ENCODE measurements at places on chromosomes 12 and 14.
A peak's percentile ranks its signal among the peaks of the same experiment; 100 is the strongest.

- DNase-seq: no peak
These were observed 91.5 kb downstream of the APAF1 start for GRCh38 chr12:98736352-98737321.

DNA sequence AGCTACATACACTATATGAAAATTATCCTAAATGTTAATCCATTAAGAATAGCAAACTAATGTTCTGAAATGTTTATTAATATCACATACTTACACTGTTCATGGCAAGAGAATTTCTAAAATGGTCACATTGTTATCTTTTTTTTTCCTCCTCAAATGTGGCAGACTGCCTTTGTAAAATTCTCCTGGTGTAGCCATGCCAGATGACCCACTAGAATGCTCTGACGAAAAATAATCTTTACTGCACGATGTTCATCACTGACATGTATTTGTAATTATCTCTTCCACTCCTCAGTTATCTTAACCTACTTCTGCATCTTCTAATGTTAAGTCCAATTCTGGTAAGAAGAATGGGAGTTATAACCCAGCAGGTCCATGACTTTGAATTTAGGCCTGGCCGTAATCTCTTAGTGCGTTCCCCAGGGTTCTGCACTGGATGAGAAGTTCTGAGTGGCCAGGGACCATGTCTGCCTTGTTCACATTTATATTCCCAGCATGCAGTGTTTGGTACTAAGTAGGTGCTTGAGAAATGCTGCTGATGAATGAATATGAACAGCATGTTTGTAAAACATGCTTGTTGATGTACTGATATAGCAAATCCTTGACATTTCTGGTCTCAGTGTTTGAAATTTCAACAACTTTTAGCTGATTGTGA, 46.7 kb downstream of the NOPCHAP1 start:
- DNase-seq: no peak

DNA sequence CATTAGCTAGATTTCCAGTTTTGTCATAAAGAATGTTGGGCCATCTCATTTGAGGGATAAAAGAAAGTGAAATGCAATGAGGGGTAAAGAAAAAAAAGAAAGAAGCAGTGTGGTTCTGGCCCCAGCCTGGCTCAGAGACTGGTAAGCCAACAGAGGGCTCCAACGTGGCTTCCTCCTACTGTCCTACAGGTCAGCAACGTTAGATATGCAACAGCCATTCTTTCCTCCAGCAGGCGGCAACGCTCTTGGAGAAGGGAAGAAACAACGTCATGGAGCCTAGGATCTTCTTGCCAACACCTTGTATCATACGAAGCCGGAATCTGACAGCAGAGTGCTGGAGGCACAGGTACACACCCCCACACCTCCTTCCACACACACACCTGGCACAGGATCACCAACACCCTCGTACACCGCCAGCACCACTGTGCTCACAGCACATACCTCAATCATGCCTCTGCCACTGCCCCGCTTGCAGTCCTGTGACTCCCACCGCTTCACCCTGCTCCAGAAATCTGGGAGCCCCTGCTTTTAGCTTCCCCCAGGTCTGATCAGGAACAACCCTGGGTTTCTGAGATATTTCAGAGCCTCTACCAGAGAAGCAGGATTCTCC, 102.8 kb downstream of the RPAP3 start:
- DNase-seq: no peak

GRCh38 chr12:48336564-48336963, 14.2 kb downstream of the ZNF641 start:
- DNase-seq: no peak

- DNase-seq: no peak
These were observed 89.7 kb downstream of the PPP2R5E start for GRCh38 chr14:63453443-63453936.

DNA sequence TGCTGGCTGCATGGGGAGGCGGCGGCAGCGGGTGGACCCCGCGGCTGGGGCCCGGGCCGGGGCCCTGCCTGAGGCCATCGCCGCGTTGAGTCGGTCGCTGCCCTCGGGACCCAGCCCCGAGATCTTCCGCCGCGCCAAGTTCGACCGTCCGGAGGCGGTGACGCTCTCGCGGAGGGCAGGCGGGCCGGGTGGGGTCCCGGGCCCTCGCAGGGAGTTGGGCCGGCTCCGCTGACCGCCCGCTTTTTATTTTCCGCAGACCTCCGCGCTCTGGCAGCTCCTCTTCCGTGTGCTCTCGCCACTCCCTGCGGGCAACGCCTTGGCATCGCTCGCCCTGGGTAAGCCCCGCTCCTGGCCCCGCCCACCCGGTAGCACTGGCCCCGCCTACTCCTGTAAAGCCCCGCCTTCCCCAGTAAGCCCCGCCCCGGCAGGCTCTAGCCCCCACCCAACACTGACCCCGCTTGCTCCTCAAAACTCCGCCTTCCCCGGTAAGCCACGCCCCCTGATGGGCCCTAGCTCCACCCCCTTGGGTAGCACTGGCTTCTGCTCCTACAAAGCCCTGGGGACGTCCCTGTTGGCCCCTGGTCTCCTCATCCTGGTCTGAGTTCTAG, 424 bp downstream of the TEDC1 start:
- peak; percentile 81 for DNase-seq

- DNase-seq: no peak
These were observed 64.1 kb upstream of the EGLN3 start for GRCh38 chr14:34014936-34015335.

GRCh38 chr14:97943619-97944018, 1146.4 kb downstream of the VRK1 start:
- DNase-seq: no peak

- no peak for DNase-seq
These were observed 1970.2 kb upstream of the FLRT2 start for GRCh38 chr14:83559721-83560120.

- DNase-seq: no peak
These were observed 128.9 kb upstream of the CCND2 start for GRCh38 chr12:4144676-4145075.

DNA sequence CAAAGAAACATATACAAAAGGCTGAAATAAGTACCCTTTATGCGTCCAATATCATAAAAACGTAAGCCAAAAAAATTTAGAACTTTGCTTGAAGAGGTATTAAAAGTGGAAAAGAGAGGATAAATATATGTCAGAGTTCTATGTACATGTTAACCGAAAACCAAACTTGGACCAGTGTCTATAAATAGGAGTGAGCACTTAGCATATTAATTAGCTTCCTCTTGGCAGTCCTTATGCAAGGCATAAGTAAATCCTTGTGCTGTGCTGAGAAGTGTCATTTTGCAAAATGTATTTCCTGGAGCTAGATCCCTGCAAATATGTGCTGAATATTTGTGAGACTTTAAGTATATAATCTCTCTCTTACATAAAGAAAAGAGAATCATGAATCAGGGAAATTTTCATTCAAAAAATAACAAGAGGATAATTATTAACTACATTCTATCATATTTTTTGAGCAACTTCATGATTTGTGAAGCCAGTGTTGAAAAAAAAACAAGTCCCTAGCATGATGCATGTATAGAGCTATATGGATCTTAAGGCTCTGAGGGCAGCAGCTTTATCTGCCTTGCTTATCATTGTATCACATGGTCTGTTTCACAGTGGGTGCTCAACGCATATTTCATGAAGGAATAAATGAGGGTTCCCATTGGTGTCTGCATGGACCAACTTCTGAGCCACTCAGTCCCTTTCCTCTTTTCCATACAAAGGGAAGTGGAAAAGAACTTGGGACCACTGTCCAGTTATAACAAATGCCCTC, 326.1 kb downstream of the PDZRN4 start:
- peak; percentile 18 for DNase-seq

DNA sequence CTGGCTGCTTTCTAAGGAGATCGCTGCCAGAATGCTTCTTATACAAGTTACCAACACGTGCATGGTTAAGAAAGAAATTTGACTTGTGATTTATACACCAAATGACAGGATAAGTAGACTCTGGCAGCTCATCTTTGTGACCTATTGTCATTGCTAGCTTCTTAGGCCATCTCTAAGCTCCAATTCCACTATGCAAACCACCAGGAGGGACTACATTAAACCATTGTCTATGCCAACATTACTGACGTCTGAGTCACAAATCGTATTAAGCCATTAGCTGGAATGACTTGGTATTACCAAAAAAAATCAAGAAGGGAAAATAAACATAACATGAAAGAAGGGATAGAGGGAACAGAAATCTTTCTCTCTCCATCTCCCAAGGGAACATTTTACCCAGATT, 15.8 kb upstream of the VPS33A start:
- DNase-seq: no peak

GRCh38 chr12:49872781-49873181, 29.9 kb upstream of the BCDIN3D start:
- no peak for DNase-seq

- no peak for DNase-seq
These were observed 273.9 kb upstream of the RTL1 start for GRCh38 chr14:101177301-101177971.

DNA sequence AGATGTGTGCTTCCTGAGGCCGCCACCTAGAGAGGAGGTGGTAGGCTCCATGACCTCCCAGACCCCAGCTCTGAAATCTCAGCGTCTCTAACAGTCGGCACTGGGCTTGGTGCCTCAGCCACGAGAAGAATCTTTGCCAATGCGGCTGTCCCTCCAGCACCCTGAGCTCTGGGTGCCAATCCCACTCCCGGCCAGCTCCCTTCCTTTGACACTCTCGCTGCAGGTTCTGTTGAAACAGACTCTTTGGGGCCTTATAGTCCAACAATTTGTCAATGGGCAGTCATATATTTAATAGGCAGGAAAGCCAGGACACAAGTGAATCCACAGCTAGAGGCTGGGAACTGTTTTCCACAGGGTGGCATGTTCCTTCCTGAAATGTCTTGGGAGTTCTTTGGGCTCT, 52.8 kb downstream of the PRMT8 start:
- DNase-seq: no peak

GRCh38 chr14:77325746-77326094, 4.9 kb downstream of the GSTZ1 start:
- DNase-seq: no peak

DNA sequence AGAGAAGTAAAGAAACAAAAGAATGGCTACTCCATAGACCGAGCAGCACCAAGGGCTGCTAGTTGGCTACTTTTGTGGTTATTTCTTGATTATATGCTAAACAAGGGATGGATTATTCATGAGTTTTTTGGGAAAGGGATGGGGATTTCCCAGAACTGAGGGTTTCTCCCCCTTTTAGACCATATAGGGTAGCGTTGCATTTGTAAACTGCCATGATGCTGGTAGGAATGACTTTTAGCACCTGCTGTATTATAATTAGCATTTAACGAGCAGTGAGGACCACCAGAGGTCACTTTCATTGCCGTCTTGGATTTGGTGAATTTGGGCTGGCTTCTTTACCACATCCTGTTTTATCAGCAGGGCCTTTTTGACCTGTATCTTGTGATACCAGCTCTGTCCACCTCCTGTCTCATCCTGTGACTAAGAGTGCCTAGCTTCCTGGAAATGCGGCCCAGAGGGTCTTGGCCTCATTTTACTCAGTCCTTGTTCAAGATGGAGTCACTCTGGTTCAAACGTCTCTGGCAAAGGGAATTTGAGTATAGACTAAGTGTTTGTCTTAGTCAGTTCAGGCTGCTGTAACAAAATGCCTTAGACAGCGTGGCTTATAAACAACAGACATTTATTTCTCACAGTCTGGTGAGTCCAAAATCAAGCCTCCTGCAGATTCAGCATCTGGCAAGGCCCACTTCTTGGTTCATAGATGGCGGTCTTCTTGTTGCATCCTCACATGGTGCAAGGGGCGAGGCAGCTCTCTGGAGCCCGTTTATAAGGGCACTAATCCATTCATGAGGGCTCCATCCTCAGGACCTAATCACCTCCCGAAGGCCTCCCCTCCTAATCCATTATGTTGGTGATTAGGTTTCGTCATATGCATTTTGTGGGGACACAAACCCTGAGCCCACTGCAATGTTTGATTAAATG, 348.3 kb upstream of the SFSWAP start:
- no peak for DNase-seq

DNA sequence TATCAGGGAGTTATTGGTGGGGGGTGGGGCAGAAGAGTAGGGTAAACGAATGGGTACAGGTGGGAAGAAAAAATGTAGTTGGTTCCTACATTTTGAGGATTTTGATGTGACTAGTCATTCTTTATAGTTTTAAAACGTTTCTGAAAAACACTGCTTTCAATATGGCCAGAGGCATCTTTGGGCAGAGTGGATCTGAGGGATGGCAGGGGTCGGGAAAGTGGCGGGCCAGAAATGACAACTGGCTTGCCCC, 527 bp upstream of the ATP23 start:
- no peak for DNase-seq

- DNase-seq: no peak
These were observed 850.2 kb upstream of the TMEM132C start for GRCh38 chr12:127416796-127417195.

GRCh38 chr12:123398177-123398549, 14.2 kb downstream of the KMT5A start:
- DNase-seq: no peak

GRCh38 chr14:65320661-65321308, 91.7 kb upstream of the FUT8 start:
- DNase-seq: no peak

DNA sequence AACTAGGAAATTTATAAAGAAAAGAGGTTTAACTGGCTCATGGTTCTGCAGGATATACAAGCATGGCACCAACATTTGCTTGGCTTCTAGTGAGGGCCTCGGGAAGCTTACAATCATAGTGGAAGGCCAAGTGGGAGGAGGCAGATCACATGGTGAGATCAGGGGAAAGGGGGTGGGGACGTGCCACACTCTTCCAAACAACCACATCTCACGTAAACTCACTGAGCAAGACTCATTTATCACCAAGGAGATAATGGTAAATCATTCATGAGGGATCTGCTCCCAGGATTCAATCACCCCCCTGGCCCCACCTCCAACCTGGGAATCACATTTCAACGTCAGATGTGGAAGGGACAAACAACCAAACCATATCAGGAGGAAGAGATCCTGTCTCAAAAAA, 35.8 kb downstream of the NUMB start:
- peak; percentile 21 for DNase-seq

GRCh38 chr12:110088936-110089335, 35.2 kb upstream of the IFT81 start:
- DNase-seq: peak; percentile 84

DNA sequence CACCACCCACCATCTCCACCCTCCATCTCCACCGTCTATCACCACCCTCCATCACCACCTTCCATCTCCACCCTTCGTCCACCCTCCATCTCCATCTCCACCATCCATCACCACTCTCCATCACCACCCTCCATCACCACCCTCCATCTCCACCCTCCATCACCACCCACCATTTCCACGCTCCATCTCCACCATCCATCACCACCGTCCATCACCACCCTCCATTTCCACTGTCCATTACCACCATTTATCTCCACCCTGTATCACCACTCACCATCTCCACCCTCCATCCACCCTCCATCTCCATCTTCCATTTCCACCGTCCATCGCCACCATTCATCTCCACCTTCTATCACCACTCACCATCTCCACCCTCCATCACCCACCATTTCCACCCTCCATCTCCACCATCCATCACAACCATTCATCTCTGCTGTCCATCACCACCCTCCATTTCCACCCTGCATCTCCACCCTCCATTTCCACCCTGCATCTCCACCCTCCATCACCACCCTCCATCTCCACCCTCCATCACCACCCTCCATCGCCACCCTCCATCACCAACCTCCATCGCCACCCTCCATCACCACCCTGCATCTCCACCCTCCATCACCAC, 6.1 kb upstream of the CEP170B start:
- no peak for DNase-seq

Data from inflammatory macrophage treated with lipopolysaccharide for 4 hours (primary cell).